NCI-H774 (cell line): ENCODE measurements at places on chromosomes 2 and 18.

GRCh38 chr2:208489687-208490086 is 83.1 kb downstream of the PTH2R start:
- DNase-seq: peak; percentile 81

DNA sequence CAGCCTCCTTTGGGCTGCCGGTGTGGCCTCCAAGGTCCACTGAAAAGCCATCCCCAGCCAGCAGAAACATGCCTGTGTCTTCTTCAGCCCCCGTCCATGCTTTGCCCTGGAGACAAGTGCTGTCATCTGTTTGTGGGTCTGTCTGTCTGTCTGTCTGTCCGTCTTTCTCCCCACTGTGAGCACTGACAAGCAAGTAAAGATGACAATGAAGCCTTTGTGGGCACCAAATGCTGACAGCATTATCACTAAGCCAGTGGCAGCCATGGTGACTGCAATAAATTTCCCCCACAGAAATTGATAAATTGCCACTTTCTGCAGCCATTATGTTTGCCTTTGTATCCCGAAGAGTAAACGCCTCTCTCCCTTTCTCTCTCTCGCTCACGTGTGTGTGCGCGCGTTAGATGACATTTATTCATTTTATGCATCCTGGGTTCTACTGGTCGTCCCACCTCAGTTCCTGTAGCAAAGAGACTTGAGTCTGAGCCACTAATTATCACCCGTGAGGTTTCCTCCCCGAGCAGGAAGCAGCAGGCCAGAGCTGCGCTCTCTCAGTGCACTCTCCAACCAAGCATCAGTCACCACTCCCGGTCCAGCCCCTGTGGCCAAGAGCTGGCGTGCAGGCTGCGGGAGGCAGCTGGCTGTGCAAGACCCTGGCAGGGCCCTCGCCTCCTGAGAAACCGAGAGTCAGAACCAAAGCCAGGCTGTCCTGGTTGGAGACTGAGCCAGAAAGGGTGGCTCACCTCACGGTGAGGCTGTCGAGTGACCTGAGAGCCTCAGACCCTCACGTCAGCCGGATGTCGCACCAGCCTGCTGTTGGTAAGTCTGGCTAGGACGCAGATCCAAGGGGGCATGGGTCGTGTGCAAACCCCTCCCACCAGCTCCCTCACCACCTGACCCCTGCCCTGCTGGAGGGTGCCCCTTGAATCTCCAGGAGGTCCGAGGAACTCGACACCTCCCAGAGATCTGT is 6.9 kb downstream of the STEAP3 start:
- DNase-seq: peak; percentile 23

DNA sequence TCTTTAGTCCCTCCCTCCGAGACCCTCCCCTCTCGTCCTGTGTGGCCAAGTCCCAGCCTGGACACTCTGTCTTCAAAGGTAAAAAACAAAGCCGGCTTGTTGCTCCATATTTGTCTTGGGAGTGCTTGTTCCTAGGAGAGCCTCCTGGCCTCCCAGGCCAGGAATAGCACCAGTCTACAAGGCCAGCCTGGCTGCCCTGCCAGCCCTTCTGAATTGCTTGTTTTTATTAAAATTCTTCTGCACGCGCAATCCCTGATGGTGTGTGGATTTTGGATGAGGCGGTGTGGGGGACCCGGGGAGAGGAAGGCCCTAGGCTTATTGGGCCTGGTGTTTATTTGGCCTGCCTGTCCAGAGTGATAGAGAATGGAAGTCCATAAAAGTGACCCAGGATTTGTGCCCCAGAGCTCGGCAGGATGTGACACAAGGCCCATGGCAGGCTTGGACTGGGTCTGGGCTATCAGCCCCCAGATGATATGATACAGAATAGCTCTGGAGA is 297.3 kb downstream of the CYP26B1 start:
- no peak for DNase-seq

- DNase-seq: no peak
These were observed 95.2 kb downstream of the BIN1 start for GRCh38 chr2:127011796-127012195.

- DNase-seq: no peak
These were observed 9.5 kb upstream of the CCDC68 start for GRCh38 chr18:54968807-54969206.

- no peak for DNase-seq
These were observed 185.5 kb downstream of the PTGR3 start for GRCh38 chr18:75023473-75023872.

DNA sequence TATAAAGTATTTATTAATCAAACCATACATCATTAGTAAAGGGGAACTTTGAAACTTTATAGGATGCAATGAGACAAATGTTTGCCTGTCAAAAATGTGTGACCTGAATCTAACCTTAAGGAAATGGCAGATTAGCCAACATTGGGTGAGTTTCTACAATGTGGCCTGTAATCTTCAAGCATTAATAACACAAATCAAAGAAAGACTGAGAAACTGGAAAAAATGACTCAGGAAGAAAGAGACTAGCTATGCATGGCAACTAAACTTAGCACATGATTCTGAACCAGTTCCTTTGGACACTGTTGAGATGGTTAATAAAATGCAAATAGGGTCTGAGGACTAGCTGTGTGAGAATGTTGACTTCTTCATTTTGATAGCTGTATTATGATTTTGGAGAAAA is 628.6 kb upstream of the ID2 start:
- no peak for DNase-seq

DNA sequence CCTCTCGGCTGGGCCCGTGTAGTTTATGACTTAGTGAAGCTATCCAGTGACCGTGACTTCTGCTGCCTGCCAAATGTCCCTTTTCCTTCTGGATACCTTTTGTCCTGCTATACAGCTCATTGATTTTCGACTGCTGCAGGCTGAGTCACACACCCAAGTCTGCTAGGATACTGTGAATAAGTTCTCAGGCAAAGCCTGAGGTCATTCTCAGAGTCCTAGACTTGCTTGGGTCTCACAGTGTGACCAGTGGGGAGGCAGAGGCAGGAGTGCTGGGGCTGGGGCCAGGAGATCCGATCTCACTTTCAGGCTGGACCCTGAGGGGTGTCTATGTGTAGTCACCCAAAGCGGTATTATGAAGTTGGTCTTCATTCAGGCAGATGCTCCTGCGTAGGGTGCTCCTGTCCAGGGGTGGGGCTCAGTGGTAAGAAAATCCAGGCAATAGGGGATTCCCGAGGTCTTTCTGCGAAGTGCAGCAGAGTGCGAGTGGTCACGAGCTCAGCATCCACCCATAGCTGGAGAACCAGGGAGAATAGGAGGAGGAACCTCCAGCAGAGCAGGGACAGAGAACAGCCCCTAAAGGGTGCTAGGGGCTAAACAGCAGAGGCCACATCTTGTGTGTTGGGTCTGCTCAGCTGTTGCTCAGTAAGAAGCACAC is 268.6 kb upstream of the NCKAP5 start:
- DNase-seq: no peak

DNA sequence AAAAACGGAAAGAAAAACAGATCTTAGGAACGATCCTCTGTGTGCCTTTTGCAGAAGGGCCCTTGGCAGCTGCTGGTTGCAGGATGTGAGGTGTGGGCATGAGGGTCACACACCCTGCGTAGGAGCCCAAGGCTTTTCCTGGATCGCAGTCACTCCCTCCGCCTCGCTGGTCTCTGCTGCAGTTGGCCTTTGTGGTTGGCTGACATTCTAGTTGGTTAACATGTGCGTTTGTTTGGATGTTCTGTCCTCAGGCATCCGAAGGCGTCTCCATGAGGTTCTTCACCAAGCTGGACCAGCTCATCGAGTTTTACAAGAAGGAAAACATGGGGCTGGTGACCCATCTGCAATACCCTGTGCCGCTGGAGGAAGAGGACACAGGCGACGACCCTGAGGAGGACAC is 61.7 kb downstream of the INPP5D start:
- DNase-seq: no peak

DNA sequence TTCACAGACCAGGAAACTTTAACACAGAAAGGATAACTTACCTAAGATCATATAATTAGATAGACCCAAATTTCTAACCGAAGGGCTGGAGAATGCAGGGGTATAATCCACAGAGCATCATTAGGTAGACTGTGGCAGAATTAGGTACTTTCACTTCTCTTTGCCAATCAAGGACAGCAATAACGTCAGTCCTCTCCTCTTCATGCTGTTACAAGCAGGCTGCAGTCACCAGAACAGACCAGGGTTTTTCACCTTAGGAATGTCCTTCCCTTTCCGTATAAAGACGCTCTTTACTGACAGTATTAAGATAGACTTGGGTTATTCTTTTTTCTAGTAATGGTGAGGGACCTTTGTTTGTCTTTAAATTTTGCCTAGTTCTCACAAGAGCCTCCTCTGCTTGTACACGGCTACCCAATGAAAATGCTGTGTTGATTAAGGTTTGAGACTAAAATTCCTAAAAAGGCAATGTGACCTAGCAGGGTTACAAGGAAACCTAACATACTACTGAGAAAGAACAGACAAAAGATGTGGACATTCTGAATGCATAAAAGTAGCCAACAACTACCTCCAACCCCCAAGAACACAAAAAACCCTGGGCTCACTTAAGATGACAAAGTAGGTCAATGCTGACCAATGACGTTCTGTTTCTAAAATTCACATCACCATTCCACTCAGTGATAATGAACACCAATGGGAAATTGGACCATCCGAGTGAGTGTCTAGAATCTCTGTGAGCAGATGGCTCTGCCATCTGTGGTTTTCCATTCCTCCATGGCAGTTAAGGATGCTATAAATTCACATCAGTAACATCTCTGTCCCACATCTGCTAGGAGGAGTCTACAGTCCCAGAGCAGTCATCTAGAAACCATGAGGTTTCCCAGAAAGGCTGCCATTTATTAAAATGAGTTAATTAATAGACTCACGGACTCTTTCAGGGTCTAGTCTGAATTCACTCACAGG is 2.1 kb downstream of the PDIA6 start:
- DNase-seq: no peak

DNA sequence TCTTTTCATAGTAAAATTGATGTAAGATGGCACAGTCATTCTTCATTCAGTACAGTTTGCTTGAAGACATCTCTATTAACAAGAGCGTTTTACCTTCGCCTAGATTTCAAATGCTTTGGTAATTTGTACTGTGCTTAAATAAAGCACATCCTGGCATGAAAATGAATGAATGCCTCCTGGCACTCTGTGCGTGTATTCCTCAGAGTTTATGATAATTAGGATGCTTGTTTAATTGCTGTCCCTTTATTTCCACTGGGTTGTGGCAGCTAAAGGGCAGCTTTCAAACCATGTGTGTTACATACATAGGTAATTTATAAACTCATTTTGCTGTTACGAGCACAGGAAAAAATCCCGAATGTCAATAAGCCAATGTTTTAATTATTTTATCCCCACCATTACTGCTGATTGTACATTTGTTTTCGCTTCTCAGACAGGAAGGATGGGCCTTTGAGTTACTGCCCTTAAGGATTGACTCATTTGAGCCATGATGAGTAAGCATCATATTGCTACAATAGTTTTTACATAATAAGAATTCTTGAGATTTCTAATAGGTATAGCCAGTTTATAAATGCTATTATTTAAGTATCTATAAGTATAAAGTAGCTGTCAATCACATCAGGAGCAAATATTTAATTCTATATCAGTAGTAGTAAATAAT is 516.5 kb downstream of the XIRP2 start:
- DNase-seq: no peak

DNA sequence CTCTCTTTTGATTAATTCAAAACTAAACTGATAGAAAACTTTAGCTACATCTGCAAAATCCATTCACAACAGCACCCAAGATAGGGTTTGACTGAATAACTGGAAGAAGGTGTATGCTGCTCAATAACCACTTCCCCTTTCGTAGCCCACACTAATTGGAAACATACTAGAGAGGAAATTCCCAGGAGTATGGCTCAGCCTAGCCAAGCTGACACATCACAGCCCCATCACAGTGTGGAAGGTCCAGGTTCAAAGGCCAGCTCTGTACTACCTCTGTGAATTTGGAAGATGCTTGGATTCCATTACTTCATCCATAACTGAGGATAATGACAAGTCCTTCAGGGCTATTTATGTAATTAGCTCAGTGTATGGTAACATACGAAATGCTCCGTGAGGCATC is 185.4 kb downstream of the FBXO15 start:
- no peak for DNase-seq

- DNase-seq: no peak
These were observed 236.8 kb upstream of the ATP5MC3 start for GRCh38 chr2:175418224-175418835.

- DNase-seq: no peak
These were observed 287.9 kb upstream of the TRIB2 start for GRCh38 chr2:12428786-12429185.

GRCh38 chr2:121210691-121211090 is 74.3 kb downstream of the TFCP2L1 start:
- DNase-seq: no peak

GRCh38 chr2:62152000-62152399 is 43.9 kb upstream of the B3GNT2 start:
- DNase-seq: no peak

GRCh38 chr2:231321556-231322334 is 73.8 kb upstream of the B3GNT7 start:
- no peak for DNase-seq

DNA sequence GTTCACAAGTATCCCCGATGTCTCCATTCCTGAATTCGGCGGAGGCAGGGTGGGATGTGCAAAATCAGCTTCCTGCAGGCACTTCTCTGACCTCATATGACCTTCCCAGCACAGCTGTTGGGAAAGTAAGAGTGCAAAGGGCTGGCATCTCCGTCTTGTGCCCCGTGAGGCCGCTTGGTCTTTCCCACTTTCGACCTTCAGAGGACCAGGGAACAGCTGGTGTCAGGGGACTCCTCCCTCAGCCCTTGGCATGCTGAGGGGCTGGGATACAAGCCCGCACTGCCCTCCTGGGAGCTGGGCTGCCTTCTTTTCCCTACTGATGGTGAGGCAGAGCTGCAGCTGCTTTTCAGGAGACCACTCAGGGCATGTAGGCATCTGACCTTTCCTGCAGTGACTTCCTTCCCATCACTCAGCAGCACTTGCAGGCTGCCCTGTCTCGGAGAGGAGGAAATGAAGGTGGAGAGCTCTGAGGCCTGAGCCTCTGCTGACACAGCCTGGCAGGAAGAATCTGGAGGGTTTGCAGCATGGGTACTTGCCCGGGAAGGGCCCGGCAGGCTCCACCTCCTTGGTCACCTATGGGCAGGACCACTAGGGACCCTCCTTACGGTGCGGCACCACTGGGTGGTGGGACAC is 277.2 kb upstream of the HS6ST1 start:
- no peak for DNase-seq
